NCI-H460 (cell line): ENCODE measurements at places on chromosomes 4 and X. TPM values are rescaled to one million over a fixed set of nuclear protein-coding genes. Genes with fewer than 3 reads are reported as not detected.

SERTM2 gene
- not detected in 2 replicates for total RNA-seq

CXorf66 gene
- total RNA-seq = not detected in 2 replicates

GABRQ gene
- total RNA-seq = 0.02 and 0.06 TPM in 2 replicates

ZNF718 gene
- total RNA-seq = 9.1 and 10.5 TPM in 2 replicates

STS gene
- total RNA-seq = 1.5 and 1.9 TPM in 2 replicates

BEX5 gene
- 1.7 and 3.0 TPM in 2 replicates for total RNA-seq

CD99L2 gene
- total RNA-seq = 30.8 and 33.3 TPM in 2 replicates

PTPN13 gene
- 11.3 and 12.6 TPM in 2 replicates for total RNA-seq

FAT4 gene
- 11.6 and 12.3 TPM in 2 replicates for total RNA-seq

SOX3 gene
- not detected in 2 replicates for total RNA-seq

PDE5A gene
- 0.17 and 0.59 TPM in 2 replicates for total RNA-seq

ZFYVE28 gene
- total RNA-seq = 7.1 and 10.0 TPM in 2 replicates

CPZ gene
- 0.32 TPM in 1 of 2 replicates, not detected in the other for total RNA-seq

MAGEA10 gene
- not detected in 2 replicates for total RNA-seq

DNA sequence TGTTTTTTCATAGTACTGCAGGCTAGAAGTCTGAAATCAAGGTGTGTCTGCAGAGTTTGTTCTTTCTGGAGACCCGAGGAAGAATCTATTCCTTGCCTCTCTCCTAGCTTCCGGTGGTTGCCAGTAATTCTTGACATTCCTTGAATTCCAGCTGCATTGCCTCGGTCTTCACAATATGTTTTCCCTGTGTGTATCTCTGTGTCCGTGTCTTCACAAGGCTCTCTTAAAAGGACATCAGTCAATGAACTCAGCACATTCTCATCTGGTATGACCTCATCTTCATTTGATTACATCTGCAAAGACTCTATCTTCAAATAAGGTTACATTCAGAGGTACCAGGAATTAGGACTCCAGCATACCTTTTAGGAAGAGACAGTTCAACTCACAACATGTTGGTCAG lies 163.4 kb downstream of the BANK1 start:
- peak; percentile 15 for DNase-seq

DNA sequence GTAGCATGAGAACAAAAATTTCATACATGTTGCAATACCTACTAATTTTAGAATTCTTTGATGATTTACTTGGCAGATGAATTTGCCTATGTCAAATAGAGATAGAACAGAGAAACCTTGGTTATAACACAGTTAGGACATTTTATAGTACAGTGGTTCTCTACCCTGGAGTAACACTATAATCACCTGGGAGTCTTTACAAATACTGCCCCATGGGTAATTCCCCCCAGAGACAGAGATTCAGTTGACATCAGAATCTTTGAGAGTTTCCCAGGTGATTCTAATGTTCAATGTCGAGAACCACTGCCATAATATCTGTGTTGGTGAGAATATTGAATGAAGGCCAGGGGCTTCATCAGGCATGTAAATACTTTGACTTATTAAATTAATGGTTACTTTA lies 401.3 kb upstream of the NDST4 start:
- no peak for DNase-seq

DNA sequence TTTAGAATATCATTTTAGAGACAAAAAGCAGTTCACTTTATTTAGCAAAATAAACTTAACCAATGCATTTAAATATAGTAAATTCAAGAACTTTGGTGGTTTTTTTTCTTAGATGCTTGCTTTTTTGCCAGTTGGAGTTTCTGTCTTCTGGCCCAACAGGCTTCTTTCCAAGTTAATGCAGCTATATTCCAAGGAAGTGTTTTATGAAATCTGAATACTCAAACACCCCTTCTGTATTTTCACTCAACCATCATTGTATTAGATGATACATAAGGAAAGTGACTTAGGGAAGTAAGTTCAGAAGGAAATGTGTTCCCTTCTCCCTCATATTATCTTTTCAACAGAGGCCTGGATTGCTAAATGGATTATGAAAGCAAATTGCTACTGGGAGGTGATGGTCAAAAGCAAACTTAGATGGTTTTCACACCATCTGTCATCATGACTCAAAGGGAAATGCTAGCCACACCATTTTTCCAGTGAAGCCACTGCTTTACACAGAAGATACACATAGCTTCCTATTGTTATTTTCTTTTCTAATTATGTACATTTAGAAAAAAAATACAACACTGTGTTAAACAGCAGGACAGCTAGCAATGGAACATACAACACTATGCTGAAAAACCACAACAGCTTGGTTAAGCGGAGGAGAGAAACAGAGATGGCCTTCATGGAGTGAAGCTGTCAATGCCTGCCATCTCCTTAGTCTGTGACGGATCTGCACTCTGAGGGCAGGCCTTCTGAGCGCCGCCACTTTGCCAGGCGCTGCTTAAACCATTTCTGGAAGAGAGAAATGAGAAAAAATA lies 32.9 kb downstream of the HOPX start:
- DNase-seq = no peak

GRCh38 chr4:45423896-45424295 lies 697.5 kb upstream of the GNPDA2 start:
- no peak for DNase-seq

GRCh38 chr4:155540698-155541097 lies 126.0 kb upstream of the GUCY1A1 start:
- DNase-seq = no peak

DNA sequence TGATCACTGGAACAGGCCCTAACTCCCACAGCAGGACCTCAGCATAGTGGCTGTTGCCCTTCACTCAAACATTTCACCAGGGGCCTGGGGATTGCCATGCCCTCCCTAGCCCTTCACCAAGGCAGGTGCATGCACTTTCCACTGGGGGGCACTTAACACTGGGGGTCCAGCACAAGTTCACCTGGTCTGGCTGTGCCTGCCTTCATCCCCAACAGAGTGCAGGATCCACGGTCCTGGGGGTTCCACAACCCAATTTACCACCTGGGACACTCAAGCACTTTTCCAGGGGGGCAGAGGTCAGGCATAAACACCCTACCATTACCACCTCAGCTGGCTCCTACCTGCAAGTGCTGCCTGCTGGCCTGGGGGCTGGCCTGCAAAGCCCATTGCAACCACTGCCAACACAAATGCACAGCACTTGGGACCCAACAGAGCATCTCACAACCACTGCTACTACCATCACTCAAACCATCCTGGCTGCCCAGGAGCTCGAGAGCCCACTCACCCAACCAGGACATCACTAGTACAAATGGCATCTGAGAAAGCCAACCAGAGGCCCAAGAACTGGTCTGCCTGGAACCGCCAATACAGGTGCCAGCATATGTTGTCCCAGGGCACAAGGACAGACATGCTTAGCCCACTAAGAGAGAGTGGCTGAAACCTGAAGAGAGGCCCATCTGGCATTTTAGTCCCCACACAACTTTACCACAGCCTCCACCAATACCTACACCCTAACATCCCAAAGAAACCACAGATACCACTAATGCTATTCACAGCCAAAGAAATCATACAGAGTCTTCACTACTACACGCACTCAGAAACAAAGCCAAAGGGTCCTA lies 43.1 kb downstream of the NAT8L start:
- no peak for DNase-seq

GRCh38 chr4:64105903-64106302 lies 303.3 kb downstream of the TECRL start:
- no peak for DNase-seq

DNA sequence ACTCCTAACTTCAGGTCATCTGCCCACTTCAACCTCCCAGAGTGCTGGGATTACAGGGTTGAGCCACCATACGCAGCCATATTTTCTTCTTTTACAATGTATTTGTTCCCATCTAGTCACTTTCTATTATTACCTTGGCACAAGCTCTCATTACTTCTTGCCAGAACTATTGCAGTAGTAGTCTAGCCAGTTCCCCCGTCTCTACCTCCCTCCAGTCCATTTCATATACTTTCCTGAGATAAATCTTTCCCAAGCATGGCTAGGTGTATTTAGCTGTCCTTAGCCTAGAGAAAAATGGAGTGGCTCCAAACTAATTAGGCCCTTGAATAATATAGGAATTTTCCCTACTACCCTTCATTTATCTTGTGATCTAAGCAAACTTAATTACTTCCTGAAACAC lies 412.2 kb downstream of the RPA4 start:
- DNase-seq = no peak

- no peak for DNase-seq
These were observed 119.2 kb downstream of the EFNB1 start for GRCh38 chrX:68947882-68948605.

- DNase-seq = no peak
These were observed 969 bp downstream of the STIM2 start for GRCh38 chr4:26861434-26862186.

- DNase-seq = no peak
These were observed 3.7 kb upstream of the RAB9A start for GRCh38 chrX:13685126-13685763.

DNA sequence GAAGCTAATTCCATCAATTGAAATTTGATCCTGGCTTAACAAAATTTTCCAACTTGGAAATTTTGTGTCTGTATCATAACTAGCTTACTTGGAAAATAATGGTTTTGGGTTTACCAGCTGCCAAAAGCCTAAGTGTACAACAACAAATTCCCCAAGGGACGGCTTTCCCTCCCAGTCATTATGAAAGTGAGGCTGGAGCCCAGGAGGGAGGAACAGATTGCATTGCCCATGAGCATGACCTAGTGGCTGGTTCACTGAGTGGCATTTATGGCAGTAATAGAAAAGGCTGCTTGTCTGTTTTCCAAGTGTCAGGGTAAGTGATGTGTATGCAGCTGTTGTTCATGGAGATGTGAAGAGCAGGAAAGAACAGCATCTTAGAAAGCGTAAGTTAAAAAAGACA lies 70.8 kb upstream of the HHIP start:
- no peak for DNase-seq

DNA sequence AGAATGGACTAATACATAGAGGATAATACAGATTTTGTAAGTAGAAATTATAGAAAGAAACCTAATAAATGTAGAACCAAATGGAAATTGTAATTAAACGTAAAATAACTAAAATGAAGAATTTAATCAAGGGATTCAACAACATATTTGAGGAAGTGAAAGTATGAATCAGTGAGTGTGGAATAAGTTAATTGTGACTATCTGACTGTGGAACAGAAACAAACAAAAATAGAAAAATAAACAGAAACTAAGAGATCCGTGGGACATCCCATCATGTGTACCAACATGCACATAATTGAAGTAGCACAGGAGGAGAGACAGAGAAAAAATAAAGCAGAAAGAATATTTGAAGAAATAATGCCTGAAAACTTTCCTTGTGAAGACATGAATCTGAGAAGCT lies 208.6 kb upstream of the TACR3 start:
- DNase-seq = no peak

GRCh38 chrX:1582686-1583437 lies 8.5 kb upstream of the AKAP17A start:
- DNase-seq = no peak

GRCh38 chr4:86300516-86300915 lies 59.3 kb downstream of the MAPK10 start:
- no peak for DNase-seq

DNA sequence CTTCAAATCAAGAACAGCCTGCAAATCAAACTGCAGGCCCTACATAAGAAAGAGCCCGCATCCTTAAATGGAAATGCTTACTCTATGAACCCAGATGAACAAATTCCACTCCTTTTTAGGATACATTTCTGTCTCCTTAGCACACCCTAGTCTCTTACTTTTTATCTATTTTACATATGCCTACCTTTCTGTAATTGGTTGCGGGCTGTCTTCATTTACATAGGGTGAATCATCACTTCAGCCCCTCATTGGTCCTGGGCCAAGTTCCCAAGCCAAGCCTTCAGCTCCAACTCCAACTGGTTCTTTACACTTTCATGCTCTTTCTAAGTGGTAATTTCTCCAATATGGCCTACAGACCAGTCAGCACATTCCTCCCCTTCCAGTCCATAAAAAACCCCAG lies 219.3 kb downstream of the TRAM1L1 start:
- DNase-seq = no peak

DNA sequence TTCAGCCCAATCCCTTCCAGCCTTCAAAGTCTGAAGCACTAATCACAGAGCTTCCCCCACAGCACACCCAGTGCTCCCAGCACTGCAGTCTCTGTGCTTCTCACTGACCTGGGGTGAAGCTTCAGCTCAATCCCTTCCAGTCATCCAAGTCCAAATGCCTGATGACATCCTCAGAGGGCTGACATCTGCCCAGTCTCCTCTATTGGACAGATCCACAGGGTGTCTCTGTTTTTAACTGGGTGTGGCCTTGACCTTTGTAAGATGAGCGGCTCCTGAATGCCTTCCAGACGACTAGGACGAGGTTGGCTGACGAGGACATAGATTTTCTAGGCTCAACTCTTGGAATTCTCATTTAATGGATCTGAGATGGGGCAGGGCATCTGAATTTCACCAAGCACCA lies 7.6 kb upstream of the SLC2A9 start:
- DNase-seq = no peak

DNA sequence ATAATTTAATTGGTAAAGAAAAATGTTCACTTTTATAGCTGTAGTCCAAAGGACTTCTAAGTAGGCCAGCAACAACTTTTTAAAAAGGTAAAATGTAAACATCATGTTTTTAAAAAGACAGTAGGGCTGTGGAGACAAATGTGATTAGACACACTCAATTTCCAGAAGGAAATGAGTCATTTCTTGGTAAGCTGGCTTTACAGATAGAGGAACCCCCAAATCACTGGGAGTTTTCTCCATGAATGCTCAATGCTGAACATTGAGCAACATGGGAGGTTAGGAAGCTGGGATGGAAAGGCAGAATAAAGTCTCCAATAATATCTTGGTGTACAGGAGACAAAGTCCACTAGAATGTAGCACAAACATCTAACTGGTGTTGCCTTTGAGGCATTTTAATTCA lies 121.3 kb downstream of the NWD2 start:
- DNase-seq = no peak

- no peak for DNase-seq
These were observed 163.6 kb downstream of the ADAMTS3 start for GRCh38 chr4:72405417-72405816.

GRCh38 chr4:71938776-71939175 lies 93.0 kb upstream of the NPFFR2 start:
- no peak for DNase-seq

GRCh38 chr4:814312-814850 lies 11.5 kb downstream of the CPLX1 start:
- no peak for DNase-seq

DNA sequence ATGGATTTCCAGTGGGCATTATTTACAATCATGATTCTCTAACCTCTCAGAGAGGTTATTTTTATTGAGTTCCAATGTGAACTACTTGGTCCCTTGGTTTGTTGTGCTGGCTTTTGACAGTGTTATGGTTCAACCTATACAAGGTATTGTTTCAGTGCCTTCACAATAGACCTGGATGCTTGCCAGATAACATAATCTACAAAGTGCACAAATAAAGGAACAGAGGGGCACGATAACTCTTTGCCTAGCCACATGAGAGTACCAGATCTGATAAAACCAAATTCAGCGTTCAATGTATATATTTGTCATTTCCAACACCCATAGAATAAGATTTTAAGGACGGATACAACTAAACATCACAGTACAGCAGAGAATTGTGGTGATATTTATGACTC lies 120.8 kb downstream of the RASL11B start:
- DNase-seq = no peak
